SK-N-SH treated with all-trans-retinoic acid at 6 μM for 48 hours (cell line): ENCODE measurements at places on chromosomes 4 and X.

DNA sequence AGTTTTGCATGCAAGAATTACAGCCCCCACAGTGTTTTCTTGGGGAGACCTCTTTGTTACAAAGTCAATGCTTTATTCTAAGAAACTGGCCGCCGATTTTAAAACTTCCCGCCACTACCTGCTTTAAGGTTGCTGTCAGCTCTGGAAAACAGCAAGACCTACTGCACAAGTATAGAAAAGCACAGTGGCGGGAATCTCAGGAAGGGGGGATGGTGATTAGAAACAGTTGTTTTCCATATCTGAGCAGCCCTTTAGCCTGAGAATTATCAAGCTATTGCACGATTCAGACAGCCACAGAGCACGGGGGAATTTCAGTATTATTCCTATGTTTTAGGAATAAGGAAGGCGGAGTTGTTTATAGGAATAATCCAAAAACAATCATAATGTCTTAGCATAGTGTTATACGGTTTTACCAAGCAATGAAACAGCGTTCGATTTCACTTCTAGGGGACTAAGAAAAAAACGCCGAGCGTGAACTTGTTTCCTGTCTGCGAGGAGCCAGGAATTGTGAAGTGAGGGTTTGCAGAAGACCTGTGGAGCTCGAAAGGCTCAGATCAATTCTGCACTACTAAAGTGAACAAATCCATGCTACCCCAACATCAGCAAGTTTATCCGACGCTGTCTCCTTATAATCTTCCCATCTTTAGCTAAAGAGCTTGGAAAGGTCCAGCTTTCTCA is 81.3 kb downstream of the HMGN5 start:
- peak; percentile 43 for ATAC-seq

DNA sequence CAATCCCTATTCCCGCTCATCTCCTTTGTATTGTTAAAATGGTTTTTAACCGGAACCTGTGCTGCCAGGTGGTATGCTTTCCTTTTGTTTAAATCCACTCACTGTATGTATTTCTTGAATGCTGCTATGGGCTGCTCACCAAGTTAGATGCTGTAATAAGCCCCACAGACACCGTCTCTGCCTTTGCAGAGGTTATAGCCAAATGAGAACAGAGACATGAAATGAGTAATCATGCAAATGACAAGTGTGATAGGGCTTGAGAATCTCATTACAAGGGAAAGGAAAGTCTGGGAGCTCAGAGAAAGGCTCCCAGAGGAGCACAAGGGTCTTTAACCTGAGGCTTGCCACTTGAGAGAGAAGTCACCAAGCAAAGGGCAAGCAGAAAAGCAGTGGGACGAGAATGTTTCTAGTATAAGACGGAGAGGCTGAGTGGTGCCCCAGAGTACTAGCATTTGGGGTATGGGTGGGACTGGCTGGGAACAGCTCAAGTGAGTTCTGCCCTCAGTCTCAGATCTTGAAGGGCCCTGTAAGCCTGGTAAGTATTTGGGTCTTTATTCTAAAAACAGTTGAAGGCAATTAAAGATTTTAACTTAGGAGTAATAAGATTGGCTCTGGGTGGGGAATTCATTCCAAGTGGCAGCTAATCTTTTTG is 110.8 kb upstream of the H2AZ1 start:
- no peak for ATAC-seq

DNA sequence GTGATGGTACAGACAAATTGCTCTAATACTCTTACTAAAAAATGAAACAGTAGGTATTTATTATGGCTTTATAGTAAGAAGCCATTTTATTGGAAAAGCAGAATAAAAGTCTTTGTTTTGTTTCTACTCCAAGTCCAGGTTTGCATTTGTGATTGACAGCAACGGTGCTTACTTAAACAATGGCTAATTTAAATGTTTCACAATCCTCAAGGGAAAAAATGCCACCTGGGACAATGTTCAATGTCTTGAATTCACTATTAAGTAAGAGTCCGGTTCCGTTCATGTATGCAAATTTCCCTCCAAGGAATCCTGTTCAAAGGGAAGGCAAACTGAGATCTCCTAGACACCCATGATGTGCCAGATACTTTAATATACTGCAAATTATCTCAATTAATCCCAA is 123.6 kb downstream of the RBM47 start:
- ATAC-seq = no peak

DNA sequence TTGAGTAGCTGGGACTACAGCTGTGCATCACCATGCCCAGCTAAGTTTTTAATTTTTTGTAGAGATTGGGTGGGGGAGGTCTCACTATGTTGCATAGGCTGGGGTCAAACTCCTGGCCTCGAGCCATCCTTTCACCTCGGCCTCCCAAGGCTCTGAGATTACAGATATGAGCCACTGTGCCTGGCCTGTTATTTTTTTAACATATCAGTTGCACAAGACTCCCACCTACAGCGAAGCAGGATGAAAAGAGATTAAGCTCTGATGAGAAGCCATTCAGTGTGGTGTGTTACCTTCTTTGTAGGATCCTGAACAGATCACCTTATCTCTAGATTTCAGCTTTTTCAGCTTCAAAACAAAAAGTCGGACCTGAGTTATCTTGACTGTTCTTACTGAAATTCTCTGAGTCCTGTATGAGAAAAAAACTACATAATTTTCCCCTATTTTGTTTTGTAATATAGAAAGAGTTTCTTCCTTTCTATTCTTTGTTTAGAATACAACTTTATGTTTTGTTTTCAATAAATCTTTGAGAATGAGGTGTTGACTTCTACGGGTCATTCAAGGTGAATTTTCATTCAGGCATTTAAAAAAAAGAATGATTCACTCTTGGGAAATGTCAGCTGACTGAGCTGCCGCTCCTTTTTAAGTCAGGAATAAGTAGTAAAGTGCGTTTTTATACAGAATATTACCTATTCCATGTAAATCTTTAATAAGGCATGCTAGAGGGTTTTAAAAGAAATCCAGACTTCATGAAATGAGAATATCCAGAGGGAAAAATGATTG is 134.6 kb downstream of the ARSF start:
- ATAC-seq = no peak

GRCh38 chrX:69101683-69102251 is 63.5 kb downstream of the PJA1 start:
- peak; percentile 61 for ATAC-seq

GRCh38 chrX:115894087-115894486 is 276.5 kb upstream of the AGTR2 start:
- ATAC-seq = peak; percentile 73

DNA sequence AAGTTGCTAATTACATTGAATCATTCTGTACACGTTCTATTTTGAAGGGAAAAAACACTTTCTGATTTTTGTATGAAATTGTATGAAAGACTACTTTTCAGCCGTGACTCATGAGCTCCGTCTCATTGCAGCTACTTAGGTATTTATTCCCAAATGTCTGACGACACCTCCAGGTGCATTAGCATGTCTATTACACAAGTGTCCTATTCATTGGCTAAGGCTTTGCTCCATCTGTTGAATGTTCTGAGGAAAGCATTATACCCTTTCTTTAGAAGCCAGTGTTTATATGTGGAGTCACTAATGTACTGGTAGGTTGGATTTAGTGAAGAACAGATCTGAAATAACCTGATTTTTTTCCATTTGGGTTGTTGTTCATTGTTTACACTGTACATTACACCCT is 51.8 kb downstream of the MAP7D3 start:
- ATAC-seq = no peak

DNA sequence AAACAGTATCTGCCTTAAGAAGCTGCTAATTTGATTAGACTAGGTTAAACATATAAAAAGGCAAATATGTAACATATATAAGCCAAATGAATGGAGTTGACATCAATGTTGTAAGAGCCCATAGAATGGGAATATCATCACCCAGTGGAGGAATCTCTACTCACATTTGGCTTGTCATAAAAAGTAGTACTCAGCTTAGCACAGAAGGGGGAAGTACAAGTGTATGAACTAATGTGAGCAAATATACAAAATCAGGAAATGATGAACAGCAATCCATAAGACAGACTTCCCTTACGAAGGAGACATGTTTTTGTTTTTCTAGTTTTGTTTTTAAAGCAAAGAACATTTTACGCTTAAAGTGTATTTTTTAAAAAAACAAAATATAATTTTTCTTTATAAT is 74.9 kb downstream of the MAB21L2 start:
- no peak for ATAC-seq

- no peak for ATAC-seq
Observed at GRCh38 chrX:147828719-147829118, 83.0 kb upstream of the FMR1 start.

- ATAC-seq = no peak
Observed at GRCh38 chr4:9602389-9602914, 158.2 kb downstream of the DEFB131A start.

DNA sequence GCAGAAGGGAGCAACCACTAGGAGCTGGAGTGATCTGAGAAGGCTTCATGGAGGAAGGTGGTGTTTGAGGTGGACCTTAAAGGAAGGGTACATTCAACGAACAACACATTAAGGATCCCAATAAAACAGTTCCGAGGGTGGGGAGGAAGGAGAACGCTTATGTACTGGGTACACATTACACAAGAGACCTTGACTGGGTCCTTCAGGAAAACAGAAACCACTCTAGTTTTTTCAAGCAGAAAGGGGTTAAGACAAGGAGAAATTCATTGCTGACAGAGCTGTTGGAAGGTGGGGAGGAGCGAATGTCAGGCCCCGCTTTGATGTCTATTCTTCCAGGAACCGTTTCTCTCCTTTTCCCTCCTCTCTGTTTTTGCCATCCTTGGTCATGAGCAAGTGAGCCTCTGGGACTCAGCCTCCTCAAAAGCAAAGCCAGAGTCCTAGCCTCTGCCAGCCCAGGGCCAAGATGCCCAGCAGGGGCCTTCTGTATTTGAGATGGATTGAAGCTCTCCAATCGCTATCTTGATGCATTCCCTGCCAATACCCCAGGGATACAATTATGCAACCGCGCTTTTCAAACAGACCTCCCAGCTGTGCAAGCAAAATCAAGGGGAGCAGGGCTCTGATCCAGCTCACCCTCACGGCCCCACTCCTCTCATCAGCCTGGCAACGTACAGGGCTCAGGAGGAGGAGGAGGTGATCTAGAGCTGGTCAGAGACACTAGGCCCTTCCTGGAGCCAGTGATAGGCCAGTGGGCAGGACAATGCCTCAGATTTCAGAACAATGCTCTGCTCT is 48.4 kb downstream of the ZBTB49 start:
- no peak for ATAC-seq
